ENCODE measurements at places on chromosomes 2 and 18.
A peak's percentile ranks its signal among the peaks of the same experiment; 100 is the strongest.

DNA sequence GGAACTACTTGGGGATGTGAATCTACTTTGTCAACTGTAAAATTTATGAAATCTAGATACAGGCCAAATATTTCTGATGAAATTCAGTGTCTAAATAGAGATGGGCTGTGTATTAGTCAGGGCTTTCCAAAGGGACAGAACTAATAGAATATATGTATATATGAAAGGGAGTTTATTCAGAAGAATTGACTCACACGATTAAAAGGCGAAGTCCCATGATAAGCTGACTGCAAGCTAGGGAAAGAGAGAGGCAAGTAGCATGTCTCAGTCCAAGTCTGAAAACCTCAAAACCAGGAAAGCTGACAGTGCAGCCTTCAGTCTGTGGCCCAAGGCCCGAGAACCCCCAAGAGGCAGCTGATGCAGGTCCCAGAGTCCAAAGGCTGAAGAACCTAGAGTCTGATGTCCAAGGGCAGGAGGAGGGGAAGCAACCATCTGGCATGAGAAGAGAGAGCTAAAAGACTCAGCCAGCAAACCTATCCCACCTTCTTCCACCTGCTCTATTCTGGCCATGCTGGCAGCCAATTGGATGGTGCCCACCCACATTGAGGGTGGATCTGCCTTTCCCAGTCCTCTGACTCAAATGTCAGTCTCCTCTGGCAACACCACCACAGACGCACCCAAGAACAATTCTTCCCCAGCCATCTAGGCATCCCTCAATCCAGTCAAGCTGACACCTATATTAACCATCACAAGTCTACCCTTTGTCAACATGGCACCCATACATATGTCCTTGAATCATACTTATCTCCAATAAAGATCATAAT lies 29.3 kb upstream of the MEX3C start:
- DNase-seq = no peak

- no peak for DNase-seq
Observed at GRCh38 chr18:32025744-32026143, 7.1 kb downstream of the RNF125 start.

GRCh38 chr2:85772019-85772745 lies 18.4 kb downstream of the ATOH8 start:
- DNase-seq = peak; percentile 100

DNA sequence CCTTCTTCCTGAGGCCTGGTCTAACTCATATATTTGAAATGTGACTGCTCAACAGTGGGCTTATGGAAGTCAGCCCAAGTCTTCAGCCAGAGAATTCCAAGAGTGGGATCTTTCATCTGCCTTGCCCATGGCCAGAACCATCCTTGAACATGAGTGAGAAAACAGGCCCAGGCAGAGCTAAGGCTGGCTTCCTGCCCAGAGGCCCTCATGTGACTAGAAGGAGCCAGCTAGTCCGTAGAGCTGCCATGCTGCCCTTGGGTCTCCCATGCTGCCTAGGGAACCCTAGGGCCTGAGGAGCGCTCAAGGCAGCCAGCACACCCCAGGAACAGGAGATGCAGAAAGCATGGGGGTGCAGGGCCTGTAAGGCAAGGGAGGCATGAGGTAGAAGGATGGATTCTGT lies 203.6 kb downstream of the FHOD3 start:
- no peak for DNase-seq

GRCh38 chr2:240463274-240463865 lies 27.9 kb downstream of the GPC1 start:
- no peak for DNase-seq

GRCh38 chr18:65822826-65823225 lies 72.0 kb downstream of the CDH7 start:
- no peak for DNase-seq

GRCh38 chr2:222703886-222704285 lies 32.4 kb downstream of the MOGAT1 start:
- DNase-seq = peak; percentile 61

DNA sequence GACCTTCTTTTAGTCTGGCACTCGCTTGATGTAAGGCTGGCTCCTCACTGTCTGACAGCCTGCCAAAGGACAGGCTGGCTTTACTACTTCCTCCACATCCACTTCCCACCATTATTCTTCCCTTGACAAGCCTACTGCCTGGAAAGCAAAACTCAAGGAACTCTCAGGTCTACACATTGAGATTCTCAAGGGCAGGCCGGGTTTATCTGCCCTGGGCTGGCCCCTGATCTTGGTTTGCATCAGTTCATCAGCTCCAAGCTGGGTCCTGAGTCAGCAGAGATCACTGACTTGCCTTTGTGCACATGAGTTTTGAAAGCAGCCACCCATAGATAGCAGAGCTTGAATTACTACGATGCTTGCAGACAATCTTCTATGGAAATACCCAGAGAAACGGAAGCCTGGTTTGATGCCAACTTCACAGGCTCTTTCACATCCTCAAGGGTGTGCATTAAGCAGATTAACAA lies 53.9 kb downstream of the KCTD18 start:
- no peak for DNase-seq

- DNase-seq = no peak
Observed at GRCh38 chr2:5976531-5977065, 284.4 kb downstream of the SOX11 start.

GRCh38 chr2:88865801-88866371 lies 174.4 kb downstream of the RPIA start:
- no peak for DNase-seq

- DNase-seq = no peak
Observed at GRCh38 chr2:196337208-196337953, 166.0 kb upstream of the STK17B start.

- no peak for DNase-seq
Observed at GRCh38 chr2:135689679-135690078, 52.0 kb upstream of the UBXN4 start.

GRCh38 chr2:178070824-178071223 lies 1.8 kb downstream of the PDE11A start:
- peak; percentile 3 for DNase-seq

- DNase-seq = no peak
Observed at GRCh38 chr18:42915299-42915698, 200.2 kb downstream of the RIT2 start.

DNA sequence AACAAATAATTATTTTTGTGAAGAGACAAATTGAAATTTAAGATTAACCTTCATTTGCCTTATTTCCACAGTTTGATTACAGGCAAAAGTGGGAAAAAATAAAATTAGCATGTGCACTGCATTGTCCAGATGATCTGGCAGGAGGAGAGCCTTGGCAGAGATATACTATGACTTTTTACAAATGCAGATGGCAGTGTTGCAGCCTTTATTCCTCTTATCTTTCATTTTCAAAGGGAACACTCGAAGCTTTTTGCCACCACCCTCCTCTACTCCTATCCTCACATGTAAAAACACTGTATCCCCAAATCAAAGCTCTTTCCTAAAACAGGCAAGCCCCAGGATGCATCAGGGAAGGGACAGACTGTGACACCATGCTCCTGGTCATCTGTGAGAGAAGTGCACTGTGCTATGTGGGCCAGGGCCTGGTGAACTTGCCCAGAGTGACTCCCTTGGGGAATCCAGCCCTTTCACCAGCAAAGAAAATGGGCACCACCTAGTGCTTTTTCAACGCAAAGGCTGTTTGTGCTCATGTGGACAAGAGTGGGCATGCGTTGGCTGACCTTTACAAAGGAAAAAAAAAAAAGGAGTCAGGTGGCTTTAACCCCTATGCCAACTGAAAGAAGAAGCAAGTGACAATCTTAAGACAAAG lies 74.7 kb upstream of the ETAA1 start:
- peak; percentile 29 for DNase-seq

GRCh38 chr2:85697096-85697495 lies 2.9 kb downstream of the GNLY start:
- no peak for DNase-seq

DNA sequence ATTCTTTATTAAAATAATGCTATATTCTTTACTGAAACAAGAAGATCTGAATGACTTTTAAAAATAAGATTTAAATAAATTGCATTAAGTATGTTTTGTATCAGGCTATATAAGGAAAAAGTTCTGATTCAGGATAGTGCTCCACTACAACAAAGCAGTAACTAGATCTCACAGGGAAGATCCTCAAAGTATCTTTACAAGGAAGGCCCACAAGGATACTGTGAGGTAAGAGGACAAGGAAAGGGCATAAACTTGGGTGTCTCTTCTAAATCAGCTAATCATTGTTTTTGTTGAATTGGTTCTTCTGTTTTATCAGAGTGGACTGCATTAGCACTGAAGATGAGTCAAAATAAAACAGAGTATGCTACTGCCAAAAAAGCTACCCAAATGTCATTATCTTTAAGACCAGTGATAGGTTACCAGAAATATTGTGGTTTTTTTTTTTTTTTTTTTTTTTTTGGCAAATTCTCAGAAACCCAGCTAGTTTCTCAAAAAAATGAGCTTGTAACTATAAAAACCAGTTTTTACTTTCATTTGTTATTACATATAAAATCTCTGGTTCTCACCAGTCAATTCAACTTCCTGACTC lies 160.9 kb downstream of the BAZ2B start:
- DNase-seq = no peak

DNA sequence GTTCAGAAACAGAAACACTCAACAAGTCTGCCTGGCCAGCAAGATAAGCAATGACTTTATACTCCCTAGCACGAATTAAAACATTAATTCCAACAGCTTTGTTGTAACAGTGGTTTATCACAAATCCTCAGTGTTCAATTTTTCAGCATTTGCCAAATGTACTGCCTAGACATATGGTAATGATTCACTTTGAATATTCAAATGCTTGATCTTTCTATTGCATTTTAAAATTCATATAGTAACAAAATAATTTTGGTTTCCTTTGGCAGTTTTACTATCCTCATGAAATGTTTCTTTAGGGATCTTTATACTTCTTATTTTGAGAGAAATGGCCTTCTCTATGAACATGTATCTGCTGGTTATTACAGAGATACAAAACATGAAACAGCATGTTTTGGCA lies 851.8 kb upstream of the NXPH2 start:
- DNase-seq = no peak

DNA sequence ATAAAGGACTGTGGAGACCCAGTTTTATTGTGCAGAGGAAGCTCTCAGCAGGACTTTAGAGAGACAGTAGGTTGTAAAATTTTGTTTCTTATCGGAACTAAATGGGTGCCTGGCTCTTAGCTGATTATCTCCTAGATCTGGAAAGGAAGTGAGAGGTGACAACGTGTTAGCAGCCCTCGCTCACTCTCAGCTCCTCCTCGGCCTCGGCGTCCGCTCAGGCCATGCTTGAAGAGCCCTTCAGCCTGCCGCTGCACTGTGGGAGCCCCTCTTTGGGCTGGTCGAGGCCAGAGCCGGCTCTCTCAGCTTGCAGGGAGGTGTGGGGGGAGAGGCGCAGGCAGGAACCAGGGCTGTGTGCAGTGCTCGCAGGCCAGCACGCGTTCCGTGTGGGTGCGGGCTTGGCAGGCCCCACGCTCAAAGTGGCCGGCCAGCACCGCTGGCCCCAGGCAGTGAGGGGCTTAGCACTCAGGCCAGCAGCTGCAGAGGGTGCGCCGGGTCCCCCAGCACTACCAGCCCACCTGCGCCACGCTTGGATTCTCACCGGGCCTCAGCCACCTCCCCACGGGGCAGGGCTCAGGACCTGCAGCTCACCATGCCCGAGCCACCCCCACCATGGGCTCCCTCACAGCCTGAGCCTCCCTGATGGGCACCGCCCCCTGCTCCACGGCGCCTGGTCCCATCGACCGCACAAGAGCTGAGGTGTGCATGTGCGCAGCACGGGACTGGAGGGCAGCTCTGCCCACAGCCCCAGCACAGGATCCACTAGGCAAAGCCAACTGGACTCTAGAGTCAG lies 4.6 kb upstream of the MFF start:
- DNase-seq = no peak

DNA sequence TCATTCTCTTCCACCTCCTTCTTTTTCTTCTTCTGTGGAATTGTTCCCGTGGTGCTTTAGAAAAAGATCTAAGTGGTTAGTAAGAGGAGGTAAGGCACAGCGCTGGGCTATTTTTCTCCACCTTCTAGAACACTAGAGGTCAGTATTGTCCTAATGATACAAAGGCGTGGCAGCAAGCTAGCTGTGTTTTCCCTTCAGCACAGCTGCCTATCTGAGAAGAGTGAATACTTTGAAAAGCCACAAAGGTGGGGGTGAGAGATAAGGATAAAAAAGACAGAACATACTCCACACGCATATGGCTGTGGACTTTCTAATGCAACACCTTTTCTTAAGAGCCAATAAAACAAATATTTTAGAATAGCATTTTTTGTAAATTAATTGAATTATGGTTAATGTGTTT lies 2.1 kb downstream of the CNTNAP5 start:
- DNase-seq = peak; percentile 16

DNA sequence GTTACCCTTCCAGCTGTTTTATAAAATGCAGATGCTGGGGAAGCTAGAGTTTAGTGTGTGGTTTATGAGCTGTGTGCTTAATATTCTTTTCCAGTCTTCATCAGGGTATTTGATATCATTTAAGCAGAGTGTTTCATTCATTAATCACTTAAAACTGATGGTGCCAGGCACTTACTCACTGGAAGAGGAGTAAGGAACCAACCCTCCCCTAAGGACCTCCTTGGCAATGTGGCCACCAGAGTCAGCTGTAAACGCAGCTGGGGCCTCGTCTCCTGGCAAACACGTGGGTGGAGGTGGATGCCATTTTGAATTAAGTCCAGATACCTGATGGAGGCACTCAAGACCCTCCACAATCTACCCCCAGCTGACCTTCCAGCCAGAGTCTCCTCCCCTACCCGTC lies 331.6 kb downstream of the CLIP4 start:
- DNase-seq = no peak

DNA sequence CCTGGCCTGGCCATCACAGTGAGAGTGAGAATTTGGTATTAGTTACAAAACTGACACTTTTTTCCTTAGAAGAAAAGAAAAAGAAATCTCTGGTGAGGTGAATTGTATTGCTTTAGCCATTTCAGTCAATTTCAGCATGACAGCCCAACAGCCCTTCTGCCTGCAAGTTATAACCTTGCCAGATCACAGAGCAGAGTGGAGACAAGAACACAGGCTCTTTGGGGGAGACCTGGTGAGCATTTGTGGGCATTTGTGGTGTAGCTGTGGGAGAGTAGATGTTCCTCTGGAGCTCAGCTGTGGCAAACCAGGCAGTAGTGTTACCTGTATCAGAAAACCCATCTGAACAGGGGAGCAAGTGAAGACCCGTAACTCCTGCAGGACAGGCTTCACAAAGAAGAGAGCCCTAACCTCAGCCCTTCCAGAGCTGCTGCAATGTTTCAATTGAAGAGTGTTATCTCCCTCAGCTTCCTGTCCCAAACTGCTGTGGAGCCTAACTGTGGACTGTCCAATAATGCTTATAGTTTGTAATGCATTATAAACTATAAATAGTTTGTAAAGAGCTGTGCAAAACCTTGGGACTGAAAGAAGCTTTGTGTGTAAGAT lies 22.8 kb upstream of the DLX1 start:
- DNase-seq = no peak

Data from HFFc6 (cell line).